ENCODE measurements at places on chromosomes 3 and 15.

DNA sequence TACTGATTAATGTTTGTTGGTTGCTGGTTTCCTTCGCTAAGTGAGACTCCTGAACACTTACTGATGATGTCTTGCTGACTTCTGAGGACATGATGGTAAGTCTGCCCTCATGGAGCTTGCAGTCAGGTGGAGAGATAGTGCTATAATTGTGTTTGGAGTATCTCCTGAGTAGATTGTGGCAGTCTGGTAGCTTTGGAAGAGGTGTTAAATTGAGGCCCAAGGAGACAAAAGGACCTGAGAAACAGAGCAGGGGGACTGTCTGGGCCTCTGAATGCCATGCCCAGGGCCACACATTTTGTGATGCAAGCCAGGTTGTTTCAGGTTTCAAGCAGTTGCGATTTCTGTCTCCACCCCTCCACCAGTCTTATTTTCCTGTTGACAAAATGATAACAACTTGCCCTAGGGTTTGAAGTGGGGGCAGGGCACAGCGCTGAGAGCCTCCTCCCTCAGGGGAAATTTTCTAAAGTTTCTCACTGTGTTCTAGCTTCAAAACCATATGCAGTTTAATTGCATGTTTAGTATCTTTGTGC lies 16.7 kb downstream of the SMAD3 start:
- DNase-seq, result no peak

GRCh38 chr3:17602126-17602525 lies 140.3 kb downstream of the TBC1D5 start:
- no peak for DNase-seq

GRCh38 chr3:5428607-5429516 lies 241.4 kb downstream of the EDEM1 start:
- no peak for DNase-seq

DNA sequence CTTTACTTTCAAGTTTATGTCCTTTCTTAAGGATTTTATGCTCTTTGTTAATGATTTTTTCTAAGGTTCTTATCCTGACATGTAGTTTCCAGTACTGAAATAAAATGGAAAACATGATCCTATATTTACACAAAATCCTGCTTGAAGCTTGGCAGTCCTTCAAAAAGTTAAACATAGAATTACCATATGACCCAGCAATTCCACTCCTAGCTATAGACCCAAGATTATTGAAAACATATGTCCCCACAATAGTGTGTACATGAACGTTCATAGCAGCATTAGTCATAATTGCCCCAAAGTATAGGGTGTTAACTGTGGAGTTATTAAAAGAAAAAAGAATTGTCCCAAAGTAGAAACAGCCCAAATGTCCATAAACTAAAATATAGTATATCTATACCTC lies 33.2 kb downstream of the ITGB5 start:
- DNase-seq, result no peak

- no peak for DNase-seq
Measured at GRCh38 chr15:64767203-64767602, 8.2 kb downstream of the RBPMS2 start.

DNA sequence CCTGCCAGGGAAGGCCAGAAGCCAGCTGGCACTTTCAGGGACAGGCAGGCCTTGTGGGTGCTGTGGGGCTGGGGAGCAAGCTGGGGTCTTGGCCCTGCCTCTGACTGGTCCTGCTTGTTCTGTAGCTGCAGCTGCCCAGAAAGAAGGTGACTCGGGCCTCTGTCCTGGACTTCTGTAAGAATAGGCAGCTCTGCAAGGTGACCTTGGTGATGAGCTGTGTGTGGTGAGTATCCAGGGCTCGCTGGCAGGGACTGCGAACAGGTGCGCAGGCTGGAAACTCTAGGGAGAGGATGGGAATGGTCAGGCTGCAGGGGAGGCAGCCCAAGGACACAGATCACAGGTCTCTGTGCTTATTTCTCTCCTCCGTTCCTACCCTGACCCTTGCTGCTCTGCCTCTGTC lies 31.2 kb downstream of the SLC22A14 start:
- no peak for DNase-seq

GRCh38 chr15:101329867-101330380 lies 34.9 kb upstream of the SNRPA1 start:
- DNase-seq, result no peak

DNA sequence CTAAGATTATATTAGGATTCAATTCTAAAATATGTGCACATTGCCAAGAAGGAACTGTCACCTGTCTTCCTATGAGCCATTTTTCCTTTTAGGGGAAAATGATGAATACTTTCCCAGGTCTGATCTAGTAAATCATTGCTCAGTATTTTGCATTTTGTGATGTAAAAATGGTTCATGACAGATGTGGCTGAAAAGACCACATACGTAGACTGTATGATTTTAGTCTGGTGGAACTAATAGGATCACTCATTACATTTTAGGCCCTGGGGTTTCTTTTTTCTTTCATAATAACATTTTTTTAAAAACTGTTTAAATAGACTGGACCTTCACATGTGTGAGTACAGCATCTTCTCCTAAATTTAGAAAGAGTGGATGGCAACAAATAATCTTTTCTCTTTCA lies 201.7 kb upstream of the MLF1 start:
- no peak for DNase-seq

GRCh38 chr3:59555593-59556315 lies 505.9 kb upstream of the CFAP20DC start:
- DNase-seq, result no peak

DNA sequence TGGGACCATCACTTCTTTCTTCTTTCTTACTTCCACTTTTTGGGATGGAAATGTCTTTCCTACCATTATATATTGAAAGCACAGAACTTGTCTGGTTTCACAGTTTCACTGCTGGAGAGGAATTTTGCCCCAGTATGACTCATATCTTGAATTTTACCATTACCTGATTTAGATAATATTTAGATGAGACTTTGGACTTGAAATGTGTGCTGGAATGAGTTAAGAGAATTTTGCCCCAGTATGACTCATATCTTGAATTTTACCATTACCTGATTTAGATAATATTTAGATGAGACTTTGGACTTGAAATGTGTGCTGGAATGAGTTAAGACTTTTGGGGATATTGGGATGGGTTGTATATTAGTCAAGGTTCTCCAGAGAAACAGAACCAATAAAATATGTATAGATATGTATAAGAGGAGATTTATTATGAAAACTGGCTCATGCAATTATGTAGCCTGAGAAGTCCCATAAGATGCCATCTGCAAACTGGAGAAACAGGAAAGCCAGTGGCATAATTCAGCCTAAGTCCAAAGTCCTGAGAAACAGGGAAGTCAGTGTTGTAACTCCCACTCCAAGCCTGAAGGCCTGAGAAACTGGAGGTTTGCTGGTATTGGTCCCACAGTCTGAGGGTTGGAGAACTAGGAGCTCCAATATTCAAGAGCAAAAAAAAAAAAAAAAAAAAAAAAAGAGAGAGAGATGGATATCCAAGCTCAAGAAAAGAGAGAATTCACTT lies 1029.2 kb downstream of the EPHA3 start:
- DNase-seq, result no peak

- no peak for DNase-seq
Measured at GRCh38 chr3:175392653-175393052, 533.5 kb downstream of the NAALADL2 start.

DNA sequence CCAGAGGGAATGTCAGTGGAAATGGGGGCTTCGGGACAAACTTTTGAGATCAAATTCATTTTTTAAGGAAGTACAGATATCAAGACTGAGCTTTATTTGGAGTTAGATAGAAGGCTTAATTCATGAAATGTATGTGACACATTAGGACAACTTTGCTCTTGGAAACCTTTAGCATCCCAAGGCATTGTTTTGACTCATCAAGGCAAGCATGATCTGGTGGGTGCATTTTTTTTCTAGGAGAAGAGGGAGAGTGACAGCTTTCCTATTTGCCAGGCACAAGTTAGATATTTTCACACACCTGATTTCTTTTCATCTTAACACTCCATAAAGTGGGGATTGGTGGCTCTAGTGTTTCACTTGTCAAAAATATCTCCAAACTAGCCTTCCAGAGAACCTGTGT lies 61.5 kb upstream of the RPL35A start:
- no peak for DNase-seq

DNA sequence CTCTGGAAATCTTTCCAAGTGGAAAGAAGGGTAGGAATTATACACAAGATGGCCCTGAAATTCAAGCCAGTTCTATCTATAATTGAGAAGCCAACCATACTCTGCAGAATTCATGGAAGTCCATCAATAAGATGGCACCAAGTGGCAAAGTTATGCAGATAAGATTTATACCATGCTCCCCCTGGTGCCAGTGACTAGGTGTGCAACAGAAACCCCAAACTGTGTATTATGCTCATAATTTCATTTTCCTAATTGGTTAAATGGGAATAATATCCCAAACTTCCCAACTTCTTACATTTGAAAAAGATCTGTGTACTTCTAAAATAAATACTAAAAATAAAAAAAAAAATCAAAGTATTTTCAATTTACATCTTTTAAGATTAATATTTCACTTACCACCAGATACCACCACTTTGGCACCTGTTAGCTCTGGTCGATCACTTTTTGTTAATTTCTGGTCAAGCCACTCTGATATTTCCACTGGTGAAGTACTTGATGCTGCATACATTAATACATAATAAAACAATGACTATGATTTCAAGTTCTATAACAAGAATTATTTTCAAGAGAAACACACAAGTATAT lies 25.9 kb downstream of the ETFA start:
- DNase-seq, result no peak

- no peak for DNase-seq
Measured at GRCh38 chr3:144466114-144466513, 494.5 kb downstream of the DIPK2A start.

DNA sequence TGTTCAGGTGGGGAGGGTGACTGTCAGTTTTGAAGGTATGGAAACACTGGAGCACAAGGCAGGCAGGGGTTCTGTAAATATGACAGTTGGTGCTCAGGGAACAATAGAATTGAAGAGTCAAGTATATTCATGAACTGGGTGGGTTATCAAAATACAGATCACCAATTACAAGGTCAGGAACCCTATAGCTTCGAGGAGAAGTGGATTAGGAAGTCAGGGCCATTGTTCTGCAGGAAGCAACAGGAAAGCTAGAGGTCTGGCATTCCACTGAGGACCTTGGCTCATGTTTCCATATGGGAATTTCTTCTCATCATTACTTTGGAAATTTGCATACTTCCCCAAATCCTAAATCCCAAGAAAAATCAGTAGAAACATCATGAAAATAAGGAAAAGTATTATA lies 125.9 kb downstream of the MYRIP start:
- DNase-seq, result no peak

GRCh38 chr15:62782071-62782841 lies 260.3 kb upstream of the TPM1 start:
- DNase-seq, result no peak

DNA sequence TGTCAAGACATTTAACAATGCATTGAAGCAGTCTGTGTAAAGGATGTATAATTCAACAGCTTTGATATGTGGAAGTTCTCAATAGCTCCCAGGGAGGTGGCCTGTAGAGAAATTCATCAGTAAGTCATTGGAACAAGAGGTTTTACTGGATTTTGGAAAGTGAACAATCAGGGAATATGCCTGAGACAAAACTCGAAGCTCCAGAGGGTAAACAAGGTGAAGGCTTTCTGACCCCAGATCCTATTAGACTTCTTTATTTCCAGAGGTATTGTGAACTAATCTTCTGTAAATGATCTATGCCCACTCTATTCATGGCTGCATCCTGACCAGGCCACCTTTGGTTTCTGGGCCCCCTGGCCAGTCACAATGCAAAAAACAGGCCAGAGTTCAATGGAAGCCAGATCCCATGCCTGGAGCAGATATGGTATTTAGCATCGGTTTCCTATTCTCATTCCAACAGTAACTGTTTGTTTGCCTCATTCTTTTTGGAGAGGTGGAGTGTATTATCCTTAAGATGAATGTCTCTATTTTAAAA lies 177.3 kb downstream of the SATB1 start:
- DNase-seq, result no peak

GRCh38 chr3:72135636-72136035 lies 350.7 kb upstream of the PROK2 start:
- DNase-seq, result no peak

- no peak for DNase-seq
Measured at GRCh38 chr15:63879211-63879610, 45.5 kb upstream of the HERC1 start.

- DNase-seq, result no peak
Measured at GRCh38 chr3:130395331-130395730, 49.9 kb downstream of the COL6A5 start.

- no peak for DNase-seq
Measured at GRCh38 chr15:70741107-70741531, 22.2 kb downstream of the UACA start.

GRCh38 chr3:138219255-138219654 lies 32.2 kb downstream of the ARMC8 start:
- DNase-seq, result no peak

Measured in stimulated activated CD4-positive, alpha-beta T cell treated with anti-CD3 and anti-CD28 coated beads, Interleukin-2, amount 100 ng/mL, for 48 hours (primary cell).